ENCODE measurements at places on chromosomes 2 and 18.

- peak; percentile 67 for DNase-seq
Measured at GRCh38 chr18:46591783-46592391, 65.1 kb downstream of the LOXHD1 start.

DNA sequence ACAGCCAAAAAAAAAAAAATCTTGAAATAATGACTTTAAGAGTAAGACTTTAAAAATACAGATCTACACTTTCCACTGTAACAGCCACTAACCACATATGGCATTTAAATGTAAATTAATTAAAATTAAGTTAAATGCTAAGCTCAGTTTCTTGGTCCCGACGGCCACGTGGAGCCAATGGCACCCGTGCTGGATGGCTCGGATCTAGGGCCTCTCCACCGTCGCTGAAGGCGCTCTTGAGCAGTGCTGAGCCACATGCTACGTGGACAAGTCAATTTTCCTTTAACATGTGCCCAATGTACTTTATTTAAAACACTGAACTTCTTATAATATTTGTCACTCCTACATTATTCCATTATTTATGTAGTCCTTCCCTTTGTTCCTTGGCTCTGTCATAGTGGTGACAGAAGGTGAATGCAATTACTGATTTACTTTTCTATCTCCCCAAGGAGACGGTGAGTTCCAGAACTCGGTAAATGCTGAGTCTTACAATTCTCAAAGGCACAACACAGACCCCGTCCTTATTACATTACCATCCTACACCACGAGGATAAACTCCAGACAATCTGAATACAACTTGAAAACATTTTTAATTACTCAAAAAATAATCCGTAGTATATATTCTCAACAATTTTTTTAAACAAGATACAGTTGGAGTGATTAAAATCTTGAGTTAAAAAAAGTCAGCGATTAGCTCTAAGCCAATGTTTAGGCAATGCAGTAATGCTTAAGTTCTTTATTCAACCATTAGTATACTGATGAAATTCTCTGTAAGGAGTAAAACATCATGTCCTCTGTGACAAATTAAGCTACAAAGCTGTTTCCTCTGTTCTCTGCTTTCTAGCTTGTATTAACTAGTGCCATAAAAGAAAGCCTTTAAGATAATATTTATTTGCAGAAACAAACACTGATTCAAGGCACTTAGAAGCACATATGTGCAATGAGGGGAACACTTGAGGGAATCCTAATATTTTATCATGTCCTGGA lies 95.1 kb downstream of the AFF3 start:
- DNase-seq: no peak

DNA sequence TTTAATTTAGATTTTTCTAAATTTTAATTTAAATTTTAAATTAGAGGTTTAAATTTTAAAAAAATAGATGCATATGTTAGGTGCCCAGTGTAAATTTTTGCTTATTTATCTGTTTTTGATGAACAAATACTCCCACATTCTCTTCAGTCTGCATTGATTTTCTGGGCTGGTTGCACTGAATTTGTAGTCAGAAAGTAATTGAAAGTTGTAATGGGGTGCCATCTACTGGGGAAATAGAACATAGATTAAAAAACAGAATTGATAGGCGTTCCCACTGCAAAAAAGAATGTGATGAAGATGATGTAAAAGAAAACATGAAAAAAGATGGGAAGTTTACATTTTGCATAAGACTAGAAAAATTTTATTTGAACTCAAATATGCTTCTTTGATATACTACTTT lies 51.7 kb upstream of the CCDC85A start:
- no peak for DNase-seq

DNA sequence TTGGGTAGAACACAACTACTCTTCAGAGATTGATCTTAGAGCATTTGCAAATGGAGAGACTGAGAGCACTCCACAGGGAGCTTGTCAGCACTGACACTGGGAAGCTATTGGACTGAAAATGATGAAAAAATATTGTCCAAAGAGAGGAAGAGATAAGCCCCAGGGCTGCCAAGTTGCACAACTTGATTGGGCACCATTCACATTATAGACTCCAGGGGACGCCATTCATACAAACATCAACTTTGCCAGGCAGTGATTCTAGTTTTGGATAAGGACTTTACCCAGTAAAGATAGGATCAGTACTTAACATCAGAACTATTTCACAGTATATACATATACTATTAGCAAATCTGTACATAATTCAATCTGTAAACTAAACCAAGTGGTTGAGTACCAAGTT lies 79.6 kb upstream of the MYCN start:
- DNase-seq: no peak

DNA sequence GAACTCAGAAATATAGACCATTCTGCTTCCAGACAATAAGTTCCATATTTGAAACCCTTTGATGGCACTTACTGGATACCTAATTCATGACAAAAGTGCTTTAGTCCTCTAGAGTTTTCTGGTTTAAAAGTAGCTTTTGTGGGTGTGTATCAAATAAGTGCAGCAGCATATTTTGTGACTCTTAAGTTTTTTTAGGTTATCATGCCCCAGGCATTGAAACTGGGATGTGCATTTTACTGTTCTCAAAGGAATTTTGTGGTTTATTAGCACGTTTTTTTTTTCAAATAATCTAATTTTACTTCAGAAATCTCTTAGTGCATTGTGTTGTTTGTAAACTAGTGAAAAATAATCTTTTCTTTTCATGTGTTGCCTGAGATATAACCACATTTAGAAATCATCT lies 1.5 kb downstream of the XRCC5 start:
- no peak for DNase-seq

DNA sequence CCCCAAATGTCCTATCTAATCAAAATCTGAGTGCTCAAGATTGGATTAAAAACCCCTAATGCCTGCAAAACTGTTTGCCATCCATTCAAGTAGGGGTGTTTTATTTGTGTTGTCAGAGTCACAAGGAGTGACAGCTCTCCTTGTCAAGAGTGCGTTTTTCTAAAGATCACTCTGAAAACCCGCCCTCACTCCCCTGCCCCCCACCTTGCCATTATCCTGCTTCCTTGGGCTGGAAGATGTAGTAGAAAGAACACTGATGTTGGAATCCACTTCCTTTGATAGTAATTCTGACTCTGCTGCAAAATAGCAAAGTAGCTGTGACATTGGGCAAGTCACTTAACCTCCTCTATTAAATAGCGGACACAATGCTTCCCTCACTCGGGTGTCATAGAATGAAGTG lies 155.6 kb downstream of the TSN start:
- DNase-seq: no peak
